ENCODE measurements at places on chromosomes 1 and 21. TPM values are rescaled to one million over a fixed set of nuclear protein-coding genes. Genes with fewer than 3 reads are reported as not detected.

CD52 gene
- not detected for total RNA-seq

TDRD10 gene
- not detected for total RNA-seq

TSPAN1 gene
- 0.34 TPM for total RNA-seq

GRCh38 chr1:214178102-214178501 lies 102.9 kb upstream of the SMYD2 start:
- DNase-seq, result no peak

- no peak for DNase-seq
Measured at GRCh38 chr21:38751379-38752050, 54.2 kb upstream of the ETS2 start.

- no peak for DNase-seq
Measured at GRCh38 chr1:15803380-15803779, 4.1 kb downstream of the UQCRHL start.

GRCh38 chr1:201983380-201983805 lies 945 bp downstream of the RNPEP start:
- DNase-seq, result peak; percentile 86

GRCh38 chr1:97505816-97506215 lies 415.0 kb downstream of the DPYD start:
- no peak for DNase-seq

- DNase-seq, result no peak
Measured at GRCh38 chr1:34270181-34270580, 93.5 kb downstream of the C1orf94 start.

DNA sequence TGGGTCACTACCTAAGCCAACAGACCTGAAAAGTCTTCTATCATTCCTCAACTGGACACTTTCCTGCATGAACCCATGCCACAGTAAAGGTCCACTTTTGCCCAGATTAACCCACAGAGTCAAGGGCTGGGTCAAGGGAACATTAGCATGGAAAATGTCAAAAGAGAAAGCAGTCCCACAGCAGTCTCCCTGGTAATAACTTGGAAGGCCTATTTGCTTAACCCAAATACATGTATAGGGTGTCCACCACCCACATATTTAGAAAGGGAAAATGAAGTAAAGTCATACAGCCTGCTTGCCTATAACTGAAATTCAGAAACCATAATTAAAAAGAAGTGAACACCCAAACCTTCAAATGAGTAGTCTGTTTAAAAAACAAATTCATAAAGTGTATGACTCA lies 16.1 kb upstream of the HSD3B1 start:
- no peak for DNase-seq

- no peak for DNase-seq
Measured at GRCh38 chr1:197814306-197814705, 39.0 kb upstream of the DENND1B start.

- no peak for DNase-seq
Measured at GRCh38 chr1:101394041-101394440, 157.2 kb downstream of the S1PR1 start.

- no peak for DNase-seq
Measured at GRCh38 chr1:44293761-44294315, 61.2 kb downstream of the ERI3 start.

GRCh38 chr1:10104834-10105233 lies 72.1 kb downstream of the UBE4B start:
- DNase-seq, result no peak

Measured in Caco-2 (cell line).